ENCODE measurements at places on chromosomes 7 and 10.
A peak's percentile ranks its signal among the peaks of the same experiment; 100 is the strongest.

DNA sequence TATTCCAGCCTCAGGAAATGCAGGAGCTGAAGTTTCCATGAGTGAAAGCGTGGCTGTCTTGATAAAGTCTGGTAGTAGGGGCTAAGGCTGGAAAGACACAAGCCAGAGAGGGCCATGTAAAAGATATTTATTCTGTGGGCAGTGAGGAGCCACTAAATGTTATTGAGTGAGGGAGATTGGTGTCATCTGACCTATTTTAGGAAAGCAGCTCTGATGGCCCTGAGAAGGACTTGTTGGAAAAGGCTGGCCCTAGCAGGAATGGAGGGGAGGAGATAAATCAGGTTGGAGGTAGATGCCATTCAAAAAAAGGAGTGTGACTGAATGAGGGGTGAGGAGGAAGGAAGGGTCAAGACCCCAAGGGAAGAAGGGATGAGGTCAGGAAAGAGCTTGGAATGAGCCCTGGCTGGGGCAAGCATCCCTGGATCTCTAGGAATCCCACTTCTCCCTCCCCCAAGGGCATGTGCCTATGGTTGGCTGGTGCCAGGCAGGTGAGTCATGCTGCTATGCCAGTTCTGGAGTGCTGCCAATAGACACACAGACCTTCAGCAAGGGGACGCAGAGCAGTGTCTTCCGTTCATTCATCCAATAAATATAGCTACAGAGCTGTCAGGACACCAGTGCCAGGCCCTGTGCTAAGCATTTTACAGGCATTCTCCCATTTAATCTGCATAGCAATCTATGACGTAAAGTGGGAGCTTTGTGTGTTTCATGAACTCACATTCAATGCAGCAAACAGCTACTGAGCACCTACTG lies 2.0 kb downstream of the ANKRD2 start:
- DNase-seq: no peak

GRCh38 chr7:127378537-127378936 lies 14.0 kb downstream of the ZNF800 start:
- DNase-seq: no peak

GRCh38 chr10:64873088-64873487 lies 1351.9 kb downstream of the REEP3 start:
- DNase-seq: no peak

GRCh38 chr10:14837757-14838581 lies at the start of the genes CDNF, HSPA14 and MSANTD7:
Gene CDNF, minus strand, starts transcription at chr10:14838037. Its CDS starts 91 bp downstream, at chr10:14837946.
Gene HSPA14, plus strand, starts transcription at chr10:14838306. Its CDS starts 97 bp downstream, at chr10:14838403.
Gene MSANTD7, plus strand, starts transcription at chr10:14838306. Its CDS starts 3,979 bp downstream, at chr10:14842285.
- peak; percentile 100 for DNase-seq

Data from glutamatergic neuron (in vitro differentiated cells).